Mucosa of descending colon (tissue), 3 donors: ENCODE measurements at places on chromosomes 2 and 18.

DNA sequence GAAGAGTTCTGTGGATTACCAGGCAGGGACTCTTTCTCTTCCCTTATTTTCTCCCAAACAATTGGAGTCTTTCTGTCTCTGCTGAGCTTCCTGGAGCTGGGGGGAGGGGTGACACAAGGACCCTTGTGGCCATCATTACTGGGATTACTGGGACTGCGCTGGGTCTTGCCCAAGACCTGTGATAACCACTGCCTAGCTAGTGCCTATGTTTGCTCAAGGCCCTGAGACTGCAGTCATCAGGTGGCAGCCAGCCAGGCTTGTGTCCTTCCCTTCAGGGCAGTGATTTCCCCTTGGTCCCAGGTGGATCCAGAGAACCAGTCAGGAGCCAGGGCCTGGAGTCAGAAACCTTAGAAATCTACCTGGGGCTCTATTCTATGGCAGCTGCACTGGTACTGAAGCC lies 355.6 kb downstream of the PARD3B start:
- no peak for DNase-seq

DNA sequence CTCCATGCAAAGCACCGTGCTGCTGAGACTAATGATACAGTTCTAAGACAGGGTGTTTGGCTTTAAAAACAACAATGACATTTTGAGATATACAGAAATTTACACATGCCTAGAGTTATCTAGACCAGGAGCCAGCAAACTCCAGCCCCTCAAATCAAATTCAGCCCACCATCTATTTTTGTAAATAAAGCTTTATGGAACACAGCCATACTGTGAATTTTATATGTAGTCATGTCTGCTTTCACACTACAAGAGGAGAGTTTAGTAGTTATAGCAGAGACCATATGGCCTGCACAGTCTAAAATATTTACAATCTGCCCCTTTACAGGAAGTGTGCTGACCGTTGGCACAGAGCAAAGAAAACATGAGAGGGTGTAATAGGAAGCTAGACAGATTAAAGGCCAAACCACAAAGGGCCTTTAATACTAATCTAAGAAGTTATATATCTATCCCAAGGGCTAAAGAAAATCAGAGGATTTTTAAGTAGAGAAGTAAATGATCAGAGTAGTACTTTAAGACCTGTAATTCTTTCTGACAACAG lies 39.4 kb downstream of the NBAS start:
- DNase-seq = peak; percentile 8

DNA sequence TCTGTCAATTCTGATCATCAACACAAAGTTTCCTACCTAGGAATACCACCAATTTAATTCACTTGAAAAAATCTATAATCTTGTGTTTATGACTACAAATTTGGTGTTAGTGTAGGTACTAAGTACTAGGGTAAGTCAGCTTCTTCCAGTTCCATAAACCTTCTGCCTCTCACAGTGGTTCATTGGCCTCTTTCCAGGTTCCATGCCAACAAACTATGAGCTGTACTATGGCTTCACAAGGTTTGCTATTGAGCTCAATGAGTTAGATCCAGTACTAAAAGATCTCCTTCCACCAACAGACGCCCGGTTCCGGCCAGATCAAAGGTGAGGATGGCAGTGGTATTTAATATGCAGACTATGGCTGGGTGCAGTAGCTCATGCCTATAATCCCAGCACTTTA lies 58.8 kb downstream of the PRKRA start:
- DNase-seq = no peak

- no peak for DNase-seq
These were observed 105.7 kb downstream of the MAP2 start for GRCh38 chr2:209529579-209529978.

DNA sequence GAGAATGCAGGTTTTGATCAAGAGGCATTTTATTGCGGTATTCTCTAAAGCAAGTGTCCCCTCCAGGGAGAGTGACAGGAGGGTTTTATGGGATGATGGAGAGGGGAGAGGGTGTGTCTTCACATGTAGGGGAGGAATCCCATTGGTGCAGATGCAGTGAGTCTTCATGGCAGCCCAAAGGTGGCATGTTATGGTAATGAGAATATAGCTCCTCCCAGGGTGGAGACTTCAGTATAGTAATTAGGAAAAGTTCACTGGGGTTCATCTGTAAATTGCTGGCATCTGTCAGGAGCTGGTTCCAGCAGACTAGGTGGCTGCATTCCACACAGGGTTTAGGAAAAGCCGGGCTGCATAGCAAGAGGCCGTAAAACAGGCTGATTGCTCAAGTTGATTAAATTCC lies 230.7 kb upstream of the CCDC68 start:
- DNase-seq = no peak

- no peak for DNase-seq
These were observed 102.4 kb downstream of the MBP start for GRCh38 chr18:77030201-77030600.

DNA sequence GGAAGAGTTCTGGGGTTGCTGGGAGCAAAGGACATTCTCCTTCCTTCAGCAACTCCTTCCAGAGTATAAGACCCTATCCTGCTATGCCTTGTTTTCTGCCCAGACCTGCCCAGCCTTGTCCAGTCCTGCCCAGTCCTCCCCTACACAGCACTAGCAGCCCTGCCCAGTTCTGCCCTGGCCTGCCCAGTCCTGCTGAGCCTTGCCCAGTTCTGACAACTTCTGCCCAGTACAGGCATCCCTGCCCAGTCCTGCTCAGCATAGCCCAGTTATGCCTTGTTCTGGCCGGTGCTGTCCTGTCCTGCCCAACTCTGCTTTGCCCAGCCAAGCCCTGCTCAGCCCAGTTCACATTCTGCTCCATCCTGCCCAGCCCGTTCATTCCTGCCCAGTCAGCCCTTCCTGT lies 44.9 kb upstream of the ALK start:
- no peak for DNase-seq

- no peak for DNase-seq
These were observed 51.8 kb upstream of the RAB27B start for GRCh38 chr18:54776282-54776977.

DNA sequence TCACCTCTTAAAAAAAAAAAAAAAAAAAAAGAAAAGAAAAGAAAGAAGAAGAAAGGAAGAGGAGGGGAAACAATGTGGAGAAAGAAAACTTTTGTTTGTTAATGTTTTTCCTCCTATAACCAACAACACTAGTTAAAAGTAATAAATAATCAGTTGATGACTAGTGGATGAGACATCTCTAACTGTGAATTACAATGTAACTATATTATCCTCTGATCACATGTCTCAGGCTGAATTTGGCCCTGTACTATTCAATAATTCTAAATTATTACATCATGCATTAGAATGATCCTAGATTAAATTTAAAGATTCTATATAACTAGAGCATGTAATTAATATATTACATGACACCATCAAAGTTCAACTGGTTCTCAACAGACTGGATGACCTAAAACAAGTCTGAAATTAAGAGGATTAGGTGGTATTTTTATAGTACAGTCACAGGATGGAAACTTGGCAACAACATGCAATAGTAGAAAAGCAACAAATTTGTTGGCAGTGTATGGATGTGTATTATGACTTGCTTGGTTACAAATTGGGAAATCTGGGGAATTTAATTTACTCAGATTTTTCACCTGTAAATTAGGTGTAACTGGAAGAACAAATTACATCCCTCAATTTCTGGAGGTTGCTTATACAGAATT lies 269.3 kb upstream of the SETBP1 start:
- no peak for DNase-seq

GRCh38 chr18:43596105-43596712 lies 318.9 kb upstream of the SYT4 start:
- DNase-seq = no peak

DNA sequence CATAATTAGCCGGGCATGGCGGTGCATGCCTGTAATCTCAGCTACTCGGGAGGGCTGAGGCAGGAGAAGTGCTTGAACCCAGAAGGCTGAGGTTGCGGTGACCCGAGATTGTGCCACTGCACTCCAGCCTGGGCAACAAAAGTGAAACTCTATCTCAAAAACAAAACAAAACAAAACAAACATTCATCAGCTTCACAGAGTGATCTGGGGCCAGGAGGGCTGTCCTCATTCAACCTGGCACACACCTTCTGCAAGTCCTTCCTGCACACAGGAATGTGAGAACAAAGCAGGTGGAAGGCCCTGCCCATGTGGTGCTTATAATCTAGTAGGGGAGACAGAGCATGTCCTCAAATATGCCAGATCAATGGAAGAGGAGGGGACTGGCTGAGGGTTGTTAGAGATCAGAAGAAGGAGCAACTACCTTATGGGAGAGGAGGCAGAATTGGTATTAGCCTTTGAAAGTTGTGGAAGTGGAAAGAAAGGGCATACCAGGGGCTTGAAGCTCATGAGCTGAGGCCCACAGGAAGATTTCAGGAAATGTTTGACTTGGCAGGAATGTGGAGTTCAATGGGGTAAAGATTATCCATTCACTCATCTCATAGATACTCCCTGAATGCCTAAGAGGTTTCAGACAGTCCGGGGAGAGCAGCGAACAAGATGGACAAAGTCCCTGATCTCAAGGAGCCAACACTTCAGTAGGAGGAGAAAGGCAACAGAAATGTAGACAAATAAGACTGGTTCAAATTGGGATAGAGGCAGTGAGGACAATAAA lies 155.3 kb upstream of the SIX3 start:
- DNase-seq = no peak

DNA sequence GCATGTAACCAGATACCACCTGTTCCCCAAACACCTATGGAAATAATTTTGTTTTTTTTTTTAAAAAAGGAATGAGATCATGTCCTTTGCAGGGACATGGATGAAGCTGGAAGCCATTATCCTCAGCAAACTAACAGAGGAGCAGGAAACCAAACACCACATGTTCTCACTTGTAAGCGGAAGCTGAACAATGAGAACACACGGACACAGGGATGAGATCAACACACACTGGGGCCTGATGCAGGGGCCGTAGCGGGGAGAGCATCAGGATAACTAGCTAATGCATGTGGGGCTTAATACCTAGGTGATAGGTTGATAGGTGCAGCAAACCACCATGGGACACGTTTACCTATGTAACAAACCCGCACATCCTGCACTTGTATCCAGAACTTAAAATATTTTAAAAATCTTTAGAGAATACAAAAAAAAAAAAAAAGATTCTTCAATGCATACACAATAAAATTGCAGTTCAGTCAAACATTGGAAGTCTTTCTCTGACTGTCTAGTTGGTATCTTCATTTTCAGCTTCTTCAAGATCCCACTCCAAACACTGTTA lies 11.6 kb upstream of the CASP10 start:
- DNase-seq = no peak

DNA sequence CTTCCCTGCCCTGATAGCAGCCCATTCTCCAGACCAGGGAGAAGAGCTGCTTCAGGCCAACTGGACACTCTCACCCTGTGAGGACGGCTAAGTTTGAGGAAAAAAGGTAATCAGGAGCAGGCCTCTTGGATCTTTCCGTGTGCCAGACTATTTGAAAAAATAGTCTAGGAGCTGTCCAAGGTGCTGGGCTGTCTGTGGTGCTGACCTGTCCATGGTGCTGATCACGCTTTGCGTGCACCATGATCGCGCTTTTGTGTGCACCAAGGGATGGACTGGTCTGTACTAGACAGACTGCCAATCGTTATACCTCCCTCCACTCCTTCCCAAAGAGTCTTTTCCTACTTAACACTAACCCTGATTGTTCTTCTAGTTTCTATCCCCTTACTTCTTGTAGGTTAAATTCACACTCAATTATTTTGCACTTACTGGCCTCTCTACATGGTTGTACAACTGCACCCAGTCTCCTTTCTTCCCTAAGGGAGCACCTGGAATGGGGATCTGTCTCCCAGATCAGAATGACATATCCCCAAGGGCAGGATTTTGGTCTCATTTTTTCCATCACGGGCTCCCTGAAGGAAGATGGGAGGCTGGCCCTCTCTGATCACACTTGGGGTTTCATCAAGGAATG lies 295.4 kb downstream of the CELF4 start:
- DNase-seq = peak; percentile 81

DNA sequence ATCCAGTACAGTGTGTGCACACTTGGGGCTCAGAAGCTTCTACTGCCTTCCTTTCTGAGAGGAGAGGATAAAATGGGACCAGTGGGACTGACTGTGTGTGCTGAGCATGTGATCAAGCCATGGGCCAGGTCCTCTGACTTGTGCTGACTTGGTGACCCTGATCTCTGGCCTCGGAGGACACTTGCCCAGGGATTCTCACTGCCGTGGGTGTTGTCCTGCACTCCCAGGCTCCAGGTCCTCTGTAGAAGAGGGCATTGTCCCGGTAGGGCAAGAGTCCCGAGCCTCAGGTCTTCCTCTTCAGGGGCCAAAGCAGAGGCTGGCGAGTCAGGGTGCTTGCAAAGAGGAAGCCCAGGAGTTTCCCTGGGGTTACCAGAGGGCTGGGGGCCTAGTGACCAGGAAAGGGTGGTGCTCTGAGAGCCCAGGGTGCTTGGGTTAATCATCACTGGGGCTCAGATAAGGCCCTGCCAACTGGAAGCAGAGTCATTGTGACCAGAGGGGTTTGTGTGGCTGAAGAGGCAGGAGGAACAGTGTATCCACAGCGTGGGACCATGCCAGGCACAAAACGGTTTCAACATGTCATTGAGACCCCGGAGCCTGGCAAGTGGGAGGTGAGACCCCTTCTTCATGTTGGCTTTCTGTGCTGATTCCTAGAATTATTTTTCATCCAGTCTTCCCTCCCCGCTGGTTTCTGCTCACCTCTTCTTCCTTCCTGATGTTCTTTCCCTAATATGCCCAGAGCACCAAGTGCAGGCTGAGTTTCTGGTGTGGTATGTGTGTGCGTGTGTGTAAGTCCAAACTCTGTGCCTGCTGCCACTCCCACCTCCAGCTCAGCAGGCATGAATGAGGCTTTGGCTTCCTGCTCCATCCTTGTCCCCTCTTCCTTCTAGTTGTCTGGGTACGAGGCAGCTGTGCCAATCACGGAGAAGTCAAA lies at the start of gene GCKR:
Gene GCKR (plus strand): TSS at position 483 of the 931 bp plus-strand sequence. CDS start 66 bp downstream, at position 549.
- DNase-seq = no peak

GRCh38 chr18:59514203-59514602 lies 155.1 kb upstream of the LMAN1 start:
- peak; percentile 19 for DNase-seq

GRCh38 chr2:232698556-232699091 lies 1.5 kb downstream of the GIGYF2 start:
- no peak for DNase-seq

DNA sequence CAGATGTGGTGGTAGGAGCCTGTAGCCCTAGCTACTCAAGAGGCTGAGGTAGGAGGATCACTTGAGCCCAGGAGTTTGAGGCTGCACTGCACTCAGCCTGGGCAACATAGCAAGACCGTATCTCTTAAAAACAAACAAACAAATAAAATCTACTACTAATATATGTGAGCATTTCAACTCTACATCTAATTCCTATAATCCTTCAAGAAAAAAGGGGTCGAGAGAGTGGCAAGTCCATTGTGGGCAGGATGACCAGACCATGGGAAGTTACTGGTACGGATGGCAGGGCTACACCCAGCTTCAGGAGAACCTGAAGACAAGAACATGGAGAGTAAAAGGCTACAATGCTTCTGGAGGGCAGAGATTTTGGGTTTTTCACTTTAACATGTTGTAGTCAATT lies 24.0 kb downstream of the BUB1 start:
- DNase-seq = no peak

GRCh38 chr2:161905389-161906046 lies 168.5 kb downstream of the DPP4 start:
- no peak for DNase-seq

DNA sequence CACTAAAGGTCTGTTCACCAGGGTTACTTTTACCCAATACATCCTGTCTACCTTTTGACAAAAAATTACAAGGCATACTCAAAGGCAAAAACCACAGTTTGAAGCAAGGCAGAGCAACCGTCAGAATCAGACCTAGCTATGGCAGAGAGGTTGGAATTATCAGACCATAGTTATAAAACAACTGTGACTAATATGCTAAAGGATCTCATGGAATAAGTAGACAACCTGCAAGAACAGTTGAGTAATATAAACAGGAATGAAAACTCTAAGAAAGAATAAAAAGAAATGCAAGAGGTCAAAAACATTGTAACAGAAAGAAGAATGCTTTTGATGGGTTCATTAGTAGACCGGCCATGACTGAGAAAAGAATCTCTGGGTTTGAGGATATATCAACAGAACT lies 318.8 kb upstream of the KCNH7 start:
- DNase-seq = no peak
